ENCODE measurements at places on chromosomes 2 and 18. TPM values are rescaled to one million over a fixed set of nuclear protein-coding genes. Genes with fewer than 3 reads are reported as not detected.

Gene MC4R
- 0.19 TPM for total RNA-seq

Gene NOSTRIN
- 58.7 TPM for total RNA-seq

Gene CCDC148
- total RNA-seq: 0.25 TPM

Gene IL36B
- total RNA-seq: not detected

Gene DSG3
- not detected for total RNA-seq

Gene IL37
- total RNA-seq: not detected

Gene CXXC1
- total RNA-seq: 89.6 TPM

Gene SPATA3
- total RNA-seq: not detected

Gene ITPRIPL1
- total RNA-seq: 3.8 TPM

Gene RAB1A
- total RNA-seq: 77.6 TPM

Gene SH3RF3
- 9.5 TPM for total RNA-seq

Gene PSMD1
- 88.5 TPM for total RNA-seq

Gene TP53I3
- total RNA-seq: 27.7 TPM

Gene PSD4
- total RNA-seq: 164 TPM

Gene NGEF
- 72.9 TPM for total RNA-seq

Gene CCDC68
- total RNA-seq: 9.8 TPM

Gene FSHR
- total RNA-seq: not detected

Gene KATNAL2
- total RNA-seq: 3.8 TPM

Gene OTOF
- 2.0 TPM for total RNA-seq

Gene B4GALT6
- 39.0 TPM for total RNA-seq

Gene ZSCAN30
- total RNA-seq: 22.3 TPM

Gene CNGA3
- not detected for total RNA-seq

Gene PRLH
- not detected for total RNA-seq

Gene PKP4
- total RNA-seq: 22.7 TPM

Gene DLGAP1
- 26.1 TPM for total RNA-seq

Gene IL1RL1
- total RNA-seq: 25.3 TPM

Gene SLC5A7
- total RNA-seq: 0.90 TPM

Gene PROM2
- 0.26 TPM for total RNA-seq

Gene SLC8A1
- 16.6 TPM for total RNA-seq

Gene PTPRN
- 9.0 TPM for total RNA-seq

Gene FKBP7
- 5.3 TPM for total RNA-seq

Gene ZEB2
- 91.0 TPM for total RNA-seq

Gene CDH19
- 0.42 TPM for total RNA-seq

Gene APLF
- total RNA-seq: 4.1 TPM

Gene IL1B
- total RNA-seq: 2.1 TPM

Gene SOWAHC
- total RNA-seq: 11.9 TPM
